Stimulated activated CD4-positive, alpha-beta T cell treated with anti-CD3 and anti-CD28 coated beads, Interleukin-12 subunit alpha, Interleukin-12 subunit beta, amount 100 ng/mL, for 48 hours (primary cell): ENCODE measurements at places on chromosomes 2 and 18.

DNA sequence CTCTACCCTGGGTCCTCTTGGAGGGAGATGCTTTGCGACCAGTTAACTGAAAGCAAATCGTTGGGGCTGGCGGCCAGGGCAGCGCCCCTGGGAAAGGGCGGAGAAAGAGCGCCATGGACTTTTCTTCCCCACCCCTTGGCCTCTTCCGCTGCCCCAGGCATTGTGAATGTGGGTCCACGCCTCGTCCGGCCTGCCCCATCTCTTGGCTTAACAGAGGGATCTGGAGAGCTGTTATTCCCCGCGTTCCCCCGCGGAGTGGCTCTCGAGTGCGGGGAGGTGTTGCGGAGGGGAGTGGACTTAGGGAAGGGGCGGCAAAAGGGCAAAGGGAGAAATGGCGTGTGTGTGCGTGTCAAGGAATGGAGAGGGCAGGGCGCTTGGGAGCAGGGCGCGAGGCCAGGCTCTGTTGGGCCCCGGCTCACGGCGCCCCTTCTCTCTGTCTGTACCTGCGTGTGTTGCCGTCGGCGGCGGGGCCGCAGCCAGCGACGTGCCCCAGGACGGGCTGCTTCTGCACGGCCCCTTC, 6.6 kb downstream of the EMX1 start:
- no peak for DNase-seq

DNA sequence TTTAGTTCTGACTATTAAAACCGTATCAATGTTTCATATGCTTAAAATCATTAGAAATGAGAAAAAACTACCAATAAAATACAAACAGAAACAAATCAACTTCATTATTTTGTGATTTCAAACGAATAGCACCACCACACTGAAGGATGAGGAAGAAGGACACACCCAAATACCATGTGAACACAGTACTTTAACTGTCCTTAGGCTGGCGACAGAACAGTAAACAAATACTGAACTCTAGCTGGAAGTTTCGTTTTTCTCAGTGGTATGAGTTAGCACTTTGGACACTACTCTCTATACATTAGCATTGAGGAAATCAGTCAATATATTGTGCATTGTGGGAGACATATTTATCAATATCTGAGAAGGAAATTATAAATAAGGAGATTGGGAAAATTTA, 202.4 kb upstream of the AGAP1 start:
- DNase-seq, result no peak

DNA sequence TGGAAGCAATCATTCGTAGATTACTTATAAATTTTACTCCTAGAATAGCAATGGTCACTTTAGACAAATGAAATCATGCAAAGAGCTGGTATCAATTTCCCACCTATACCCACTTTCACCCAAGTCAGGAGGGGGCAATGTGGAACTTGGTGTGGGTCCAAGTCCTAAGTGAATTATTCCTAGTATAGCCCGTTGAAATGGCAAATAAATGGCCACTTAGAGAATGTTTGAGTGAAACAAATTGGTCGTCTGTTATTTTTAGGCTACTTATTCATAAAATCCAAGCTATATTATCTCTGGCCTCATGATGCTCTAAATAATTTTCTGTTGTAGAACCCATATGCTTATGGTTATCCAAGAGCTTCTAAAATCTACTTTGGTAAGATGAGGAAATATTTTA, 98.1 kb downstream of the MYO3B start:
- DNase-seq, result no peak

- DNase-seq, result no peak
Measured at GRCh38 chr18:24986666-24987302, 365.2 kb downstream of the ZNF521 start.

DNA sequence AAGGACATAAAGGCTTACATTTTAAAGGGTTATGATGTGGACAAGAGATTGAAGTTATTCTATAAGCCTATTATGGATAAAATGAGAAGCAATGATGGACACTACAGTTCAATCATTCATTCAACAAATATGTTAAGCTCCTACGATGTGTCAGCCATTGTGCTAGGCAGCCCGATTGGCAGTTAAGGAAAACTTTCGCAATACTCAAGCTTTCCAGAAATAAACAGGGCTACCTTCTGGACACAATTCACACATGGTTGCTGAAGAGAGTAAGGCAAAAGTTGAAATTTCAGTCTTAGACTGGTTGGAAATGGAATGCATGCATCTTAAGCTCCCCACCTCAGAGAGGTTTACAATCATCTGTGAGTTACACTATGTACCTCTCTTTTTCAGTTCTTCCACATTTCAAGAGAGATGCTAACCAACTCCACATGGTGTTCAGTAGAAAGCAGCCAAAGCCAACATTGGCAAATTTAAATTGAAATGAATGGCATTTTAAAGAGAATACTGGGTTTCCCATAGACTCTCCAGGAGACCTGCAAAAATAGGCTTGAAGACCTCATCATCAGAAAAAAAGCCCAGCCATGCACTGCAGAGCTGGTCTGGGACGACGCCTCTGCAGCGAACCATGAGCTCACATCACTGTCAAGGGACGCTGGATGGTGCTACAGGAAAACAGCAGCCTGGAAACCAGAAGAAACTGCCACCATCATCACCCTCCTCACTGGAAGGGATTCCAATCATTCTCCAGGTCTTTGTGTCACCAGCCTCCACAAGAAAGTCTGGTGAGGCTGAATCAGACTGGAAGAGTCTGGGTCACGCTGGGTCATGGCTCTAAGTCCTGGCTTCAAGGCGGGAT, 276.3 kb downstream of the AFF3 start:
- DNase-seq, result no peak

- DNase-seq, result peak; percentile 68
Measured at GRCh38 chr2:98569197-98569793, 39.0 kb downstream of the COA5 start.

DNA sequence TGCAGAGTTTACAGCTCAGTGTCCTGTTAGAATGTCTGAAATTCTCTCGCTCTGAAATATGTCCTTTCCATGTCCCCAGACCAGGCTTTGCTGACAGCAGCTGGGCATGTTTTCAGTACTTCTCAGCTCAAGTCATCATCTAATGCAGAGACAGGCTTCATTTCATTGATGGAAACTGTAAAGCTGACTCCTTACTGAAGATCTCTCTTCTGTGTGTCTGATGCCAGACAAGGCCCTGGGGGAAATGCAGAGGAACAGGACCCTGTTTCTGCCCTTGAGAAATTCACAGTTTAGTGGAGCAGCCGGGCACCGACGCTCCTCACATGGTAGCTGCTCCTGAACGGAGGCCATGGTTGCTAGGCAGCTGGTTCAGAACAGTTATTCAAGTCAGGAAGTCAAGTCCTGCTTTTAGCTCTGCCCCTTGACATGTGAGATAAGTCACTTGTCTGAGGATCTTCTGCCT, 24.6 kb upstream of the FZD7 start:
- DNase-seq, result no peak

GRCh38 chr2:53576166-53576565, 191.4 kb upstream of the CHAC2 start:
- no peak for DNase-seq

DNA sequence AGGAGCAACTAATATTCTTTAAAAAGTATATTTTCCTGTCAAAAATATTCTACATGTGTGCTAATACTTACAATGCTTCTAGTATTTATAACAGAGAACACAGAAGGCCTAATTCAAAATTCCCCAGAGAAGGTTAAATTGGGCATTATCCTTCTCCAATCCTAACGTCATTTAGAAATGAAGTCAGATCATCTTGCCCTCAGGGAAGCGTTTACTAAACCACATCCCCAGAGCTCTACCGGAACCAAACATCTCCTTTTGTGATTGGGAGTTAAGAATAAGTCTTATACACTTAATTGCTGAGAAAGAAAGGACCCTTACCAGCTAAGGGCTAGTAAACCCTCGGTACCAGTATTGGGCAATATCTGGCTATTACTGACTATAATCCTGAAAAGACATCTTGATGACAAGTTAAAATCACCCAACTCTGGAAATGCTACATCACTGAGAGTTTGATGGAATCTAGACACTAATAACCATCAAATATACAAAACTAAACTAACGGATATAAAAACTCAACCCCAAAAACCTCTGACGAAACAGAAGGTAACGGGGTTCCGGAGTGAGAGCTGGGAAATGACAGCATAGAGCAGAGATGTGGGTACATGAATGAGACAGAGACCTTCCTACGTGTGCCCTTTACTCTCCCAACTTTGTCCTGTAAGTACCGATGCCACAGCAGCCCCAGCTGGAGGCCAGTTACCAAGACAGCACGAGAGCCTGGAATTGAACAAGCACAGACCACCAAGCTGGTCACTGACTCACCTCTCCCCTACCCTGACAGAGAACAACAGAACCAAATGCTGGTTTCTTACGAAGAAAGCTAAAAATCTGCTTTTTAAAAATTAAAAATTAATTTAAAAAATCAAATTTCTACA, 35.0 kb downstream of the WDSUB1 start:
- DNase-seq, result no peak

- no peak for DNase-seq
Measured at GRCh38 chr2:74597410-74597809, 42.9 kb downstream of the DOK1 start.

- no peak for DNase-seq
Measured at GRCh38 chr2:66555501-66556324, 120.8 kb downstream of the MEIS1 start.

GRCh38 chr2:175744000-175744399, 258.1 kb downstream of the LNPK start:
- no peak for DNase-seq
